ENCODE measurements at places on chromosomes 1 and 21.
A peak's percentile ranks its signal among the peaks of the same experiment; 100 is the strongest.

DNA sequence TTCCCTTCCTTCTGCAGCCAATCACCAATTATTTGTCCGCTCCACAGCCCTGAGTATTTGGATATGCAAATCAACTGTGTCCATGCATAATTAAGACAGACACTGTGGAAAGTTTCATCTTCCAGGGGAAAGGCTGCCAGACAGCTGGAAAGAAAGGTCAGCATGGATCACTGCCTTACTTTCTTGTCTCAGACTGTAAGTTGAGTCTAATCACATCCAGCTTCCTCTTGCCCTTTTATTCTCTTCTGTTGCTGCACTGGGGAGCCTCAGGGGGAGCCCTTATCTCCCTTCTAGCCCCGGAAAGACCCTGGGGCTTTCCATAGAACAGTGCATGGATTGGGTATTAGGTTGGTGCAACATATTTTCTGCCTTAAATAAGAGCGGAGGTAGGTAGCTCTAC lies 182.9 kb downstream of the OMA1 start:
- DNase-seq = no peak

DNA sequence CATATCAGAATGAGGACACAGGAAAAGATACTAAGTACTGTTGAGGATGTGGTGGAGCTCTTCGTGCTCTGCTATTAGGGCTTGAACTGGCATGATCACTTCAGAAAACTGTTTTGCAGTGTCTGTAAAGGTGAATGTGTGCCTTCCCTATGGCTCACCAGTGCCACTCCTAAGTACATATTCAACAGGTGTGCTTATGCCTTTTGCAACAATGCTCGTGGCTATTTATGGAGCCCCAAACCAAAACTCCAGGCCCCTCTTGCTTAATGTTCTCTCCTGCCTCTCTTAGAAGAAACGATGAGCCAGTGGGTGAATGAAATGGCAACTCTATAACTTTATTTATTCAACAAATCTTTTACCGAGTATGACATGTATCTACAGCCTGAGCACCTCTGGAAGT lies 70.2 kb downstream of the TAS1R2 start:
- no peak for DNase-seq

DNA sequence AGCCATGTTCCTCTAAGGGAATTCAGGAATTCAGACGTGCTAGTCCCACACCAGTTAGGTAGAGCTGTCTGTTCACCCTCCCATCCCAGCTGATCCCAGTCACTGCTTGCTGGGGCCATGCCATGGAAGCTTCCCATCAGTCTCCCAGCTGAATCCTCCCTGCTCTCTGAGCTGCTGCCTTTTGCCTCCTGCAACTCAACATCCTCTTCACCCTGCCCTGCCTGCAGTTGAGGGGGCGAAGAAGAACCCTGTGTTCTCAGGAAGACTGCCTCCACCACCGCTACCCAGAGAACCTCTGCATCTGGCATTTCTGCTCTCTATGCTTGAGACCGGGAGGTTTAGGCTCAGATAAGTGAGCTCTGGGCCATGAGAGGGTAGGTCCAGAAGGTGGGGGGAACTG lies 16.2 kb downstream of the CDCA8 start:
- DNase-seq = no peak

GRCh38 chr21:21283810-21284209 lies 285.6 kb downstream of the NCAM2 start:
- no peak for DNase-seq

GRCh38 chr21:33514229-33514628 lies 22.7 kb upstream of the DNAJC28 start:
- DNase-seq = no peak

DNA sequence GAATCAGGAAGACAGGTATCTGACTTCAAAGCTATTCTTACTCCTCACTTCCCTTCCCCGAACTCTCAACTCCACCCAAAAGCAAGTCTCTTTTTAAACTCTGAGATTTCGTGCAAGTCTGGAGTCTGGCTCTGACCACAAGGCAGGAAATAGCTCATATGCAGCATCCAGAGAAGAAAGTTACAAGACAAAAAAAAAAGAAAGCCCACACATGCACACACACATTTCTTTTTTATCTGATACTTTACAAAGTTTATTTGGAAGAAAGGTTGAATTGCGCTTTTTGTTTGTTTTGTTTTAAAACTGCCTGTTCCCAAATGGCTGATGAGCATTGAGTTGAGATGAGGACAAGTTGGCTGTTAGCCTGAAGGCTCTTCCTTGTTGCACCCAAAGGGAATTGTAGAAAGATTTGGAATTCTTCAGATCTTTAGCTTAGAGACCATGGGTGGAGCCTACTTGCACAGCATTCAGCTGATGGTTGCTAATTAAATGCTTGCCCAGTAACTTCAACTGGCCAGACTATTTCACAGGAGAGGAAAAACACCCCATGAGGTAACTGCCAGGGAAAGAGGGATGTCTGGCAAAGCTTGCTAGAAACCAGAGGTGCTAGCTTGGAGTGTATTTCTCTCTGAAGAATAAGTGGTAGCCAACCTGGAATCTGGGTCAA lies 490.3 kb downstream of the TTLL7 start:
- DNase-seq = no peak

DNA sequence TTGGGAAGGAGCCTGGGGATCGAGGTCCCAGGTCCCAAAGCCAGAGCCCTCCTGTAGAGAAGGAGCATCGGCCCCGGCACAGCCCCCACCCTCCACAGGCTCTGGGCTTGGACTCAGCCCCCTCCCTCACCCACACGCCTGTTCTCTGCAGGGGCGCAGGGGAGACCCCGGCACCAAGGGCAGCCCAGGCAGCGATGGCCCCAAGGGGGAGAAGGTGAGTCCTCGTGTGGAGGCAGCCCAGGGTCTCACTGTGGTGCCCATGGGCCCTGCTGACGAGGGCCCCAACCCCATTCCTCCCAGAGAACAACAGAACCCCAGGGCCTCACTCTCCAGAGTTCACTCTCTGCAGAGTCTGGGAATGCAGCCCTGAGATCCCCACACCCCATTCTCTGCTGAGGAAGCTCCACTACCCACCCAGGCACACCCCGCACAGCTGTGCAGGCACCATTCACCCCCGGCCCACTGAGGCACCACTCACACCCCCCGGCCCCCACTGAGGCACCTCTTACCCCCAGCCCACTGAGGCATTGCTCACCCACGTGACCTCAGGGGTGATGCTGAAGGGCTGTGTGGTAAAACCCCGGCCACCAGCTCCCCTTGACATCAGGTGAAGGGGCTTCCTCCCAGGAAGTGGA lies 21.8 kb downstream of the COL6A2 start:
- peak; percentile 38 for DNase-seq

DNA sequence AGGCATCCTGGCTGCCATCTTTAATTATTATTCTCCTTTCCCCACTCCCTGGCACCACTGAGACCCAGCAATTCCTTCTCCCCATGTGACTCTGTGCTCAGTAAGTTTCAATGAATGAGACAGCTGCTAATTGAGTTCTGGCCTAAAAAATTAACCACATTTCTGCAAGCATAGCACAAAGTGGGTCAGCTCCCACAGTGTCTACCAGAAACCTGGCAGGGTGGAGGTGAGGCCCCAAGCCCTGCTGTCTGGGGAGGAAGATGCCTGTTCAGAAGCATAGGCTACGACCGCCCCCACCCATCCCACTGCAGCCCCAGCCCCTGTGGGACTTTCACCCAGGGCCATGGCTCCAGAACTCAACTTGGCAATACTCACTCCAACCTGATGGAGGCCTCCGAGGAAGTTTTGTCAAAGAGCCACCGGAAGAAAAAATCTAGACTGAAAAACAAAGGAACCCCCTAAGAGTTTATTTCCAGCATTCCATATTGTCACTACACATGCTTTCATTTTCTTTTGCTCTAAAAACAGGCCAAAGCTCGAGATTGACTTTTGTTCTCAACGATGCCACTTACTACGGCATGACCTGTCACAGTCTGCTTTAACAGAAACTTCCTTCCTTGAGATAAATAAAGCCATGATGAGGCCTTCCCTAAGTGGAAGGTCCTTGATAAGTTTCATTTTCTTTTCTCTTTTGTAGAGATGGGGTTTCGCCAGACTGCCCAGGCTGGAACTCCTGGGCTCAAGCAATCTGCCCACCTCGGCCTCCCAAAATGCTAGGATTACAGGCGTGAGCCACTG lies 26.5 kb downstream of the TMEM63A start:
- DNase-seq = no peak

- no peak for DNase-seq
These were observed 14.8 kb upstream of the PIGM start for GRCh38 chr1:160046494-160047110.

DNA sequence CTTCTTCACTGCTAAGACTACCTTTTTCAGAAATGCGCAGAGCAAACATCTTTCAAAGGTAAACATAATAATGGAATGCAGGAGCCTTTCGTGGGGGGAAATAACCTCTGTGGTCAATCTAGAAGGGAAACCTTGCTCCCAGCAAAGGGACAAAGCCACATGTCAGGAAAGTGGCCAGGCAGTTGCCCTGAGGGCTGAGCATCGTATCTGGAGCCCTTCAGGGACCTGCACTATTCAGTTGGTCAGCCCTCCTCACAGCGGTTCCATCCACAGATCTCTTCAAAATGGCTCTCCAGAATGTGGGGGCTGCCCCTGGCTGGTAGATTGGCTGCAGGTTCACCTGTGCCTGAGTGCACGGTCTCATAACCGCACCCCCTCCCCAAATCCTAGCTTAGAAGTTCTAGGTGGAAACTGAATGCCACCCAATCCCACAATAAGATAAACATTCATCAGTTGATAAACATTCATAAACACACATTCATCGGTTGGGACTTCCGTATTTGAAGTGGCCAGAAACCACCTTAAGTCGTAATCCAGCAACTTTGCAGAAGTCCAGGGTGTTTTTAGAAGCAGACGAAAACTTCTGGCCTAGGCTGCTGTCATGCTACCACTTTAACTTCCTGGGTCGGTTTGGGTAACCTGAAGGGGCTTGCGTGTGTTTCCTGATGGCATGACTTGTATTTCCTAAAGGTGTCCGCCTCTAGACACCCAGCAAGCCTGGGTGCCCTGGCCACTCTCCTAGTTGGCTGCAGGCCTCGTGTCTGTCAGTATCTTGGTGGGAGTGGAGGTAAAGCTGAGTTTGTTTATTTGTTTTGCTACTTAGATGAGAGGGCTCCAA lies 50.5 kb downstream of the RASSF5 start:
- DNase-seq = no peak

DNA sequence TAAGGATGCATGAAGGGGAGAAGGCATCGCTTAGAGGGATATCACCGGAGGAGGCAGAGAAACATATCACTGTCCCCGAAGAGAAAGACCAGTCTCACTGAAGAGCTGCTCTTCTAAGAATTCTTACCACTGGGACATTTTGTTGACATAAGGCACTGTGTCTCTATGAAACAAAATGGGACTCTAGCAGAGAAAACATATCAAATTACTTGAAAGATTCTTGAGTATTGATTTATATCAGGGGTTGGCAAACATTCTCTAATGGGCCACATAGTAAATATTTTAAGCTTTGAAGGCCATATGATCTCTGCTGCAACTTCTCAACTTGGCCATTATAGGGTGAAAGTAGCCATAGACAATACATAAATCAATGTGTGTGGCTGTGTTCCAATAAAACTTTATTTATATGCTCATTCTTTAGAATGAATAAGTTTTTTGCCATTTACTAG lies 41.0 kb upstream of the GREM2 start:
- no peak for DNase-seq

DNA sequence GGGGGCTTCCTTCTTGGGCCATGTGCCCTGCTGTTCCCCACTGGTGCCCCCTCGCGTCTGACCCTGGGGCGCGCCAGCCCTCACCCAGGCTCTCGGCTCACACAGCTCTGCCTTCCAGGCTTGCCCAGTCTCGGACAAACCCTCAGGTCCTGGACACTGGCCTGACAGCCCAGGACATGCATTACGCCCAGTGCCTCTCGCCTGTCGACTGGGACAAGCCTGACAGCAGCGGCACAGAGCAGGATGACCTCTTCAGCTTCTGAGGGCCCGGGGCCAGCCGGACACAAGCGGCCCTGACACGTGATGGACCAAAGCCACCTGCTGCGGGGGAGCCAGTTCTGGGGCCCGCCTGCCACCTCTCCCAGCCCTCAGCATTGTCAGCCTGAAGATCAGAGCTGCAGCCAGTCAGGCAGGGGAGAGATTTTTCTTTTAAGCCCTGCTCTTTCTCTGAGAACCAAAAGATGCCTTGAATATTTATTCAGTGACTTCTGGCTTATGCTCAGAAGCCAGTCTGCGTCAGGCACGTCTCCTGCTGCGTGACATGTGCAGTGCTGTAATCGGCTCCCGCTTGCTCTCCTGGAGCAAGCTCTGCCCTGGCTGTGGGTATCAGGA lies 23.4 kb downstream of the LDLRAP1 start:
- DNase-seq = peak; percentile 66

DNA sequence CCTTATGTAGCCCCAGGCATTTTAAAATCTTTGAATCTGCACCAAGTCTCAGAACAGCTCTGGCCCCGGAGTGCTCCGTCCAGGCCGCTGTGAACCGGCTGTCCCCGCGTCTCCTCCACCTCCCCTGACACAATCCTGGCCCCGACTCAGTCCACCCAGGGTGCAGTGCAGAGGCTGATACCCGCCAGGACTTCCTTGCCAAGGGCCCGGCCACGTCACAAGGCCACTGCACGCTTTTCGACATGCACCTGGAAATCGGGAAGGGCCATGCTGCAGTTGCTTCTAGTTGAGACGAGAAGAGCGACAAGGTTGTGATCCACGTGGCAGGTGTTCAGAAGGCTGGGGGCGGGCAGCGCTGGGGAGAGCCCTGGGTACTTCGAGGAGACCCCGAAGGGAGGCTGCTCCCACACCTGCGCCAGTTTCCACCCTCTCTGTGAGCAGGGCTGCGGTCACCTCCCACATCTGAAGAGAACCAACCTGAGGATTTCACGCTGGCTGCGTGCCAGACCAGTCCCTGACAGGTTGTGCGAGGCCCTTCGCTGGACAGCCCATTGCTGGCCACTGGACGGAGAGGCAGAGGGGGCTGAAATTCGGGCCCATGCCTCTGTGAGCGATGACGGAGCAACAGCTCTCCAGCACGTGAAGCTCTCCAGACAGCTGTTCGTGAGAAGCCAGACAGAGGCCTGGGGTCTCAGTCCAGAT lies 6.7 kb downstream of the VWA1 start:
- DNase-seq = no peak
